ENCODE measurements at places on chromosomes 16 and 17. TPM values are rescaled to one million over a fixed set of nuclear protein-coding genes. Genes with fewer than 3 reads are reported as not detected.

GRCh38 chr17:15418781-15419180, 48.6 kb downstream of the CDRT4 start:
- H3K4me3 ChIP-seq = no peak overlapping the region
- no peak overlapping the region for H3K27ac ChIP-seq
- no peaks in the 10 kb centered on the region for H3K36me3 ChIP-seq
- no peaks in the 10 kb centered on the region for H3K4me1 ChIP-seq

- peak within 1 kb of the TSS; percentile 12 for H3K4me3 ChIP-seq
- peaks cover 15% of the 10 kb centered on the region for H3K27me3 ChIP-seq
- no peaks in the 10 kb centered on the region for H3K36me3 ChIP-seq
- DNase-seq = no peak
- H3K27ac ChIP-seq = peak within 1 kb of the TSS; percentile 72
Measured at GRCh38 chr17:50835301-50836234, at the start of gene WFIKKN2. Gene WFIKKN2 (plus strand): TSS chr17:50835586. CDS start chr17:50835938, 352 bp downstream.

DNA sequence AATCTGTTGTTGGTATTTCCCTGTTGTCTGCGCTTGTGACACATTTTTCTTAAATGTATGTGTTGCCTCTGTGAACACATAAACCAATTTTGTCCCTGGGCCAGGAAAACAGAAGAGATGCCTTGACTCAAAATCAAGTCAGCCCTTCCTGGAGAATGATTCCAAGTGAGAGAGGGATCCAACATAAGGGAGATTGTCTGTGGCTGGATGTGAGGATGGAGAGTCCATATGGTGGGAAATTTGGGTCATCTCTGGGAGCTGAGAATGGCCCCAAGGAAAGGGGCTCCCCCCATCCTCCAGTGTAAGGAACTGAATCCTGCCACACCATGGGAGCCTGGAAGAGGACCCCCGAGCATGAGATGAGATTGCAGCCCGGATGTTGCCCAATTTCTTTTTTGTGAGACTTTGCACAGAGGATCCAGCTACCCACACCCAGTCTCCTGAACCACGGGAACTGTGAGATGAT, 13.5 kb downstream of the CRYM start:
- H3K4me1 ChIP-seq = peaks cover 6% of the 10 kb centered on the region
- DNase-seq = peak; percentile 95
- H3K4me3 ChIP-seq = no peak overlapping the region
- H3K27me3 ChIP-seq = no peaks in the 10 kb centered on the region
- no peaks in the 10 kb centered on the region for H3K36me3 ChIP-seq
- peak overlapping the region; percentile 6 for H3K27ac ChIP-seq

DNA sequence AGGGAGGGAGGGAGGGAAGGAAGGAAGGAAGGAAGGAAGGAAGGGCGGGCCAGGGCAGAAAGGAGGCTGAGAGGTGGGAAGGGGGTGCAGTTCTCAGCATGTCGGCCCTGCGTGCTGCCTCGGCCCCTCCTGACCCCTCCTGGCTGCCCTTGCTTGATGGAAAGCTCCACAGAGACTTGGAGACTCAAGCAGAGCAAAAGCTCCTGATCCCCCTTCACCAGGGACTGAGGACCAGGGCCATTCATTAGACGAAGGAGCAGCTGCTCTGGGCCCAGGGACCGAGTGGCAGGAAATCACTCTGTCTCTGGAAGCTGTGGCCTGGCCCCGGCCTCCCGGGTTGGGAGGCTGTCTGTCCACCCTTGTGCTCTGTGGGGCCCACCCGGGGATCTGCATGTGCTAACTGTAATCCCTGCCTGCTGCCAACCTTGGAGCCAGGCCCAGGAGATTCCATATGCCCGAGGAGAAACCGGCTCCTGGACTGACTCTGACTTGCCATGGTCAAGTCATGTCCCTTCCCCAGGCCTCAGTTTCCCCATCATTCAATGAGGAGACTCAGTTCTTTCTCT, 27.4 kb upstream of the C1QL1 start:
- no peaks in the 10 kb centered on the region for H3K36me3 ChIP-seq
- DNase-seq = no peak
- no peak overlapping the region for H3K4me3 ChIP-seq
- H3K4me1 ChIP-seq = peaks cover 13% of the 10 kb centered on the region
- no peak overlapping the region for H3K27ac ChIP-seq

Gene UBB
- total RNA-seq = 2,831 TPM

GRCh38 chr16:67641779-67642708, 2.9 kb upstream of the CARMIL2 start:
- peak; percentile 88 for DNase-seq
- H3K36me3 ChIP-seq = peaks cover 14% of the 10 kb centered on the region
- H3K27me3 ChIP-seq = peaks cover 33% of the 10 kb centered on the region
- no peak overlapping the region for H3K4me3 ChIP-seq
- no peak overlapping the region for H3K27ac ChIP-seq

Gene HIGD1B
- 5.4 TPM for total RNA-seq

GRCh38 chr16:9909072-9909825, 273.0 kb downstream of the GRIN2A start:
- no peaks in the 10 kb centered on the region for H3K27me3 ChIP-seq
- no peaks in the 10 kb centered on the region for H3K36me3 ChIP-seq
- H3K27ac ChIP-seq = no peak overlapping the region
- no peak for DNase-seq
- peaks cover 8% of the 10 kb centered on the region for H3K4me1 ChIP-seq

- H3K4me3 ChIP-seq = no peak overlapping the region
- H3K27me3 ChIP-seq = no peaks in the 10 kb centered on the region
- no peak overlapping the region for H3K27ac ChIP-seq
Measured at GRCh38 chr16:85683363-85683762, 5.4 kb downstream of the GINS2 start.

DNA sequence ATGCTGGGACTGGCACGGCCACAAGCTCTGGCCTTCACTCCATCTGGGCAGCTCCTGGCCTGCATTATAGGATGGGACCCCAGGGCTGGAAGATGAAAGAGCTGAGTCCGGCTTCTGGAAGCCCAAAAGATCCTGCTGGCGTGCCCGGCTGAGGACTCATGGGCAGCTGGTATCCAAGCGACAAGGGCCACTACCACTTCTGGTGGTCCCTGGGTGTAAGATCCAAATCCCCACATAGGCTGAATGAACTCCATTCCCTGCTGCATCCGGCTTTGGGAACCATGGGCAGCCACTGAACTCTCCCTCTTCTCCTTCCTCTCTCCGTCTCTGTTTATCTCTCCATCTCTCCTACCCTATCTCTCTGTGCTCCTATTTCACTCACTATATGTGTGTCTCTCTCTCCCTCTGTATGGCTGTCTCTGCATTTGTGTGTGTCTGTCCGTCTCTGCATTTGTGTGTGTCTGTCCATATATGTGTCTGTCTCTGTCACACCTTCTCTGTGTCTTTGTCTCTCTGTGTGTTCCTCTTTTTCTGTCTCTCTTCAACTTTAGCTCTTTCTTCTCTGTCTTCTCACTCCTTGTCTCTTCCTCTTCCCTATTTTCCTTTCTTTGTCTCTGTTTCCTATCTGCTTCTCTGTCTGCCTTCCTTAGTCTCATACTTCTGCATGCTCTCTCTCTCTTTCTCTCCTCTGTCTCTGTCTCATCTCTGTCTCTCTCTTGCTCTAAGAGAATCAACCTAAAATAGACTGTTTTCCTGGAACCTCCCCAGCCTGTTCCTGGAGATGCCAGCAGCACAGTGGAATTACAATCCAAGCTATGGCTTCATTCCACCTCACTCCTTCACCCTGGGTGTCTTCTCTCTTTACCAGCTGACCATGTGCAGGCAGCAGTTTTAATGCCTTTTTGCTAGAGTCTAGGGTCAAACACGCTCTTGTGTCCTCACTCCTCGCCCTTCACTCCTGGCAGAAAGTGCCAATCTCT, 60.4 kb upstream of the IRX6 start:
- H3K4me3 ChIP-seq = no peak overlapping the region

Gene ASPA
- 18.2 TPM for total RNA-seq

GRCh38 chr17:28864991-28865849, 10.4 kb downstream of the ERAL1 start:
- H3K4me3 ChIP-seq = no peak overlapping the region
- no peak for DNase-seq
- H3K27me3 ChIP-seq = no peaks in the 10 kb centered on the region

Gene LPO
- 0.20 TPM for total RNA-seq

GRCh38 chr17:81187120-81187519, 21.1 kb upstream of the AATK start:
- H3K27me3 ChIP-seq = no peaks in the 10 kb centered on the region
- H3K4me3 ChIP-seq = no peak overlapping the region
- DNase-seq = no peak
- no peak overlapping the region for H3K27ac ChIP-seq
